Right ventricle myocardium superior (tissue), 1 donor: ENCODE measurements at places on chromosomes 16 and 17. TPM values are rescaled to one million over a fixed set of nuclear protein-coding genes. Genes with fewer than 3 reads are reported as not detected.

Gene MEOX1
- total RNA-seq, result 8.5 TPM

Gene SOST
- total RNA-seq, result not detected

Gene CIBAR2
- total RNA-seq, result not detected

Gene PRDM7
- total RNA-seq, result not detected

Gene KRTAP4-3
- total RNA-seq, result not detected

Gene ATP2A3
- total RNA-seq, result 6.0 TPM

Gene CLEC18C
- not detected for total RNA-seq

Gene RHOT2
- total RNA-seq, result 81.9 TPM

Gene CRISPLD2
- 23.5 TPM for total RNA-seq

Gene SMPD3
- 0.13 TPM for total RNA-seq

Gene SPIRE2
- 1.2 TPM for total RNA-seq

Gene CCNF
- total RNA-seq, result 1.4 TPM

Gene RNF222
- total RNA-seq, result not detected

Gene TEX19
- total RNA-seq, result not detected

Gene C16orf96
- 0.11 TPM for total RNA-seq

Gene MPV17L
- total RNA-seq, result 6.1 TPM
